ENCODE measurements at places on chromosomes 12 and 14.

- no peak for DNase-seq
Observed at GRCh38 chr12:131950182-131950913, 606 bp downstream of the EP400 start.

GRCh38 chr14:70653662-70654061 is 11.9 kb downstream of the TTC9 start:
- no peak for DNase-seq

- no peak for DNase-seq
Observed at GRCh38 chr12:1691123-1692007, 495 bp downstream of the ADIPOR2 start.

GRCh38 chr12:780750-781379 is 28.5 kb downstream of the WNK1 start:
- DNase-seq: no peak

DNA sequence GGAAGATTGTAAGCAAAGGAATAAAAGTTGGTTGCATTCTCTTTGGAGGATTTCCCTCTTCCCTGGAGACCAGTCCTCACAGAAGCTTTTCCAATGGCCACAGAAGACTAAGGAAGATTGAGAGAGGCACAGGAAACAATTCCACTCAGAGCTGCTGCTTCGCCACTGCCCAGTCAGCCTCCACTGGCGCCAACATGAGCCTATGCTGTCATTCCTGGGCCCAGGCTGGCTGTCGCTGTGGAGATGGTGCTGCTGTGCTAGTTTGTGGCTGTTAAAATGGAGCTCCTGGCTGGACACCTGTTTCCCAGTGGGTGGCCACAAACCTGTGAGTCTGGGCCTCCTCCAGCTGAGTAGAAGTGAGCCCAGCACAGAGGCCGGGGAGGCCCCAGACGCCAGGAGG is 6.6 kb downstream of the P2RX7 start:
- DNase-seq: no peak

GRCh38 chr14:22184830-22185168 is 404.2 kb downstream of the DAD1 start:
- no peak for DNase-seq

- DNase-seq: no peak
Observed at GRCh38 chr12:66241061-66242043, 52.3 kb downstream of the IRAK3 start.

- DNase-seq: no peak
Observed at GRCh38 chr12:15688838-15689625, 100.2 kb downstream of the EPS8 start.

GRCh38 chr12:131153956-131154355 is 200.2 kb downstream of the ADGRD1 start:
- DNase-seq: no peak

GRCh38 chr12:64400041-64400440 is 4.2 kb upstream of the XPOT start:
- DNase-seq: no peak

DNA sequence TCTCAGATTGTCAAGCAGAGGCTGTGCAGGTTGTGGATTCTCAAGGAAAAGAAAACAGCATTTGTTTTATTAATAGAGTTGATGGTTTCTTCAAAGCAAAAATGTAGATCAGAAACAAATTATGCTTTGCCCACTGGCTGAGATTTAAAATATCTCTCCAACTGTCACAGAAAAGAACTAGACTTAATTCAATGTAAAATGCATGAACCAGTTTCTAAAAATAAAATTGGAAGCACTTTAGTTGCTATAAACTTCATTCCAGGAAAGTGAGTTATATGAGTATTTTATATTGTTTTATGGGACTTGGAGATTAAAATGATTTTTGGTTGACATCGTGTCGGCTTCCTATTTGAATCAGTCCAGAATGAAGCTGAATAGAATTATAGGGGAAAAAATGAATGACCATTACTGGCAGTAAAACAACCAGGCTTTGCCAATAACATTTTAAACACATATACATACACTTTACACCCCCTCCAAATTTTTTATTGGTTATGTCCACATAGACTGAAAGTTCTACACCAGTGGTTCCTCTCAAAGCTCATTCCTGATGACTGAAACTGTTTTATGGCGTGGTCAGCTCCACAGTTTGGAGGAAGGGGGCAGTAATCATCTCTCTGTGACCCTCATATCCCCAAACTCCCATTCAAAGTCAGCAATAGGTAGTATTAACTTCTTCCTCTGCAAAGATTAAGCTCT is 55.5 kb upstream of the DAAM1 start:
- no peak for DNase-seq

DNA sequence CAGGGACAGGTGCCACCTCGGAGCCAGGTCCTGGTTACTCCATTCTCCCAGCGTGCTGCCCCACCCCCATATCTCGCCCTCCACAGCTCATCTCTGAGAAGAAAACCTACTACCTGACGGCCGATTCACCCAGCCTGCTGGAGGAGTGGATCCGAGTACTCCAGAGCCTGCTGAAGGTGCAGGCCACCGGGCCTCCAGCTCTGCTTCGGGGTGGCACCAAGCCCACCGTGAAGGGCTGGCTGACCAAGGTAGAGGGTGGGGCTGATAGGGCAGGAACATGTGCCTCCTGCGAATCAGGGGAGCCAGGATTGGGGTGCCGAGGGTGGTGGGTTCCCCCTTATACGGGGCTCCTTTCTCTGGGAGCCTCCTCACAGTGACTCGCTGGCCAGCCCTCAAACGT is 25.9 kb downstream of the PIGH start:
- no peak for DNase-seq

- DNase-seq: no peak
Observed at GRCh38 chr14:75909630-75910029, 72.2 kb downstream of the TGFB3 start.

DNA sequence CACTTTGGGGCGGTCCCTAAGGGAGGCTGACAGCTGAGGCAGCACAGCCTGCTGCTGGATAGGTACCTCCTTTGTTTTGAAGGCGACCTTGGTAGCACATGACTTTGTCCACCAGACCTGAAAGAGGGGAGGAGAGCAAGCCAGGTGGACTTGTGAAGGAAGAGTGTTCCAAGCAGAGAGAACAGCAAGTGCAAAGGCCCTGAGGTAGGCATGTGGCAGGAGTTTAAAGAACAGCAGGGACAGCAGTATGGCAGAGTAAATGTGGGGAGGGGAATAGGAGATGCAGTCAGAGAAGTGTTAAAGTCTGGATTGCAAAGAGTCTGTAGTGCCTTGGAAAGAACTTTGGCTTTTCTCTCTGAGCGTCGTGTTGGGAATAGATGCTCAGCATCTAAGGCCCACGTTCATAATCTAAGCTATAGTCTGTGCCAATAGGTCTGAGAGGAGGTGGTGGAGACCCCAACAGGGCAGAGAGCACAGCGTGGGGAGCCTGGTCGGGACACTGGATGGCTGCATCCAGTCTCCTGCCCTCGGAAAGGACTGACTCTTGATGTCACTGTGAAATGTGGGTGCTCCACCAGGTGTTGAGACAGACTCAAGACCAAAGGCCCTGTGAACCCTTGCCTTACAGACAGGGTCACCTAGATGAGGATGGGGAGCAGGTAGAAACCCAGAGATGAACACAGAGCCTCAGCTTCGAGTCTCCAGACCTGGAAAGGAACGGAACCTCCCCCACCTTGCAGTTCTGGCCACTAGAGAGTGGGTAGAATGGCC is 242.1 kb upstream of the PWP1 start:
- DNase-seq: no peak

DNA sequence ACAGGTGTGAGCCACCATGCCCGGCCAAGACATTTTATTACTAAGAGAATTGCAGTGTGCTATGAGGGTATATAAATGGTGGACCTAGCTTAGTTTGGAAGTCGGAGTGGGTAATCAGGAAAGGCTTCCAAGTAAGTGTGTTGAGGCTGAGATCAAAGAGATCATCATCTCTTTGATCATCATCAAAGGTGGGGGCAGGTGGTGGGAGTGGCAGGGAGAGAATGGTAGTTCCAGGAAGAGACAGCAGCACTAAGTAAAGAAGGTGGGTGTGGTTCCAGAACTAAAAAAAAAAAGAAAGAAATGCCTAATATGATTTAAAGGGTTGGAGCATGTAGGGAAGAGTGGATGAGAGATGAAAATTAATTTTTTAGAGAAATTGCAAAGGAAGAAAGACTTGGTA is 14.7 kb downstream of the SLC4A8 start:
- no peak for DNase-seq

DNA sequence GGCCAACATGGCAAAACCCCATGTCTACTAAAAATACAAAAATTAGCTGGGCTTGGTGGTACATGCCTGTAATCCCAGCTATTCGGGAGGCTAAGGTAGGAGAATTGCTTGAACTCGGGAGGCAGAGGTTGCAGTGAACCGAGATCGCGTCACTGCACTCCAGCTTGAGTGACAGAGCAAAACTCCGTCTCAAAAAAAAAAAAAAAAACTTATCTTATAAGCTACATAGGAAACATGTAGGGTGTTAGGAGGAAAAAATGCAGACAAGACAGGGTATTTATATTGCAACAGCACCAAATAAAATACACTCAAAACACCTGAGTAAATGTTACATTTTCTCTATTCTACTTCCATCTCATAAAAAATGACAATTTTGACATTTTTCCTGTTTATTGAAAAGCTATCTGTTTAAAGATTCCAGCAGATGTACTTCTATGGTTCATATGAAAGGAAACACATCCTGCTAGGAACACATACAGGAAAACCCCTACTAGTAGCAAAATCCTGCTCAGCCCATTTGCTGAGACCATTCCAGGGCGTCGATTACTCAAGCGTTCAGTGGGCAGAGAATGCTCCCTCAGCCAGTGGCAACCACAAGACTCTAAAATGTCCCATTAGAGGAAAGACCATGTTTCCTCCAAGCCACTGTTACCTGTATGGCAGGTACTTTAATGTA is 19.7 kb downstream of the CORO1C start:
- DNase-seq: no peak

DNA sequence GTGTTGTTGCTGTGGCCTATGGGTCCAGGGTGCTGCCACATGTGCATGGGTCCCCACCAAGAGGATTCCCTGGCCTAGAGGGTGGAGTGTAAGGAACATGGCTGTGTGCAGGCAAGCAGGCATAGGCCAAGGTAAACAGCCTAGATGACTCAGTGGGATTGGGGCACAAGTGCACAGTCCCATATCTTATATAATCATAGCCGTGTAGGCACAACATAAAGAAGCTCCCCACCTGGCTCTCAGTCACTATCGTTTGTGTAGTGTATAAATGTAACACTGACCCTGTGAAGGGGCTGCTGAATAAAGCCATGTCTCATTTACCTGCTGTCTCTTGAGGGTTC is 15.7 kb upstream of the RNASE12 start:
- no peak for DNase-seq

DNA sequence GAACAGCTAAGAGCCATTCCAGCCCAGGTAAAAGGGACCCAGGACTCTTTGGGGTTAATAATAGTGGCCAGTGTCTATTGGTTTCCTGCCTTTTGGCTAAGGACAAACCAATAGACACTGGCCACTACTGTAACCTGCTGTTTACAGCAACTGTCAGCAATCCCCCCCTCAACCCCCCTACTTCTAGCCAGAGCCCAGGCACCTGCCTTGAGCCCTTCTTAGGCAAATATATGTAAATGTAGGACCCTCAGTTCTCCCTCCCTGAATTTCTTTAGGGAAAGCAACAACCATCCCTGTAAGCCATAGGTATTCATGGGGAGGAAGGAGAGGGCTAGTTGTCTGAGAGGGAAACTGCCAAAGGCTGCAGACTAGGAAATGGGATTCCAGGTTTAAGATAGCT is 22.3 kb downstream of the HOXC4 start:
- no peak for DNase-seq

GRCh38 chr12:57782243-57782607 is 362 bp upstream of the TSFM start:
- DNase-seq: no peak

DNA sequence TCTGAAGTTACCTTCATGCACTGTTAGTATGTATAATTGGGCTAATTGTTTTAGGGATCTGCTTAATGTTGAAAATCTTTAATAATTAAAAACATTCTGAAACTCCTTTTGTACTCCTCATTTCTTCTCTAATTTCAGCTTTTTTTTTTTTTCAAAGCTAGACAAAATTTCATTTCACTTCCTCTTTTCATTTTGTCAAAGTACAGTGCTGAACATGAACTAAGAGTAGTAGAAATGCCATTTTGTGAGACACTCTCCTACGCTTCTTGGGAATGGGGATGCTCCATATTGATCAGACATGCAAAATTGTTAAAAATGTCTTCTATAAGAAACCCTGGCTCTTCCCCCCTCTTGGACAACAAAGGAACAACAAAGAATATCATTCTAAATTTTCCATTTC is 1.7 kb downstream of the ABCD2 start:
- no peak for DNase-seq

GRCh38 chr14:51552275-51552674 is 99.4 kb upstream of the FRMD6 start:
- no peak for DNase-seq

DNA sequence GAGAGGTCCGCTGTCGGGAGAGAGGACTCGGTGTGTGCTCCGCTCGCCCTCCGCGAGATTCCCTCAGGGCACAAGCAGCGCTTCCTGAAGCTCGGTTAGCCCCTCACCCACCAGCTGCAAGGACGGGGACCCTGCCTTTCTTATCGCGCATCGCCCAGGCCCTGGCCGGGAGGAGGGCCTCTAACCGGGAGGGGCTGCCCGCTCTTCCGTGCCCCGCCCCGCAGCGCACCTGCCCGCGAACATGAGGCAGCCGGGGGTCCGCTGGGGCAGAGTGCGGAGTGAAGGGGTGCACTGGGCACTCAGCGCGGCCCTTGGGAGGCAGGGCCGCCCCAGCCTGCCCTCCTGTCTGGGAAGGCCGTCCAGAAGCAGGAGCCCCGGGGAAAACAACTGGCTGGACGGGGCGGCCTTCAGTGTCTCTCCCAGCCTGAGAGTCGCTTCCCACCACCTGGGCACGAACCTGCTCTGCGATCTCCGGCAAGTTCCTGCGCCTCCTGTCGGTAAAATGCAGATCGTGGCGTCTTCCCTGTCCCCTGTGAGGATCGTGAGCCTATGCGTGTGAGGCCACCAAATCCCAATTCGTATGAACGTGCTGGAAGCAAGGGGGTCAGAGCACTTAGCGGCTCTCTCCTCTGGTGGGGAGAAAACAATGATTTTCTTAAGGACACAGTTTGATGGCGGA is 28.0 kb upstream of the ADIPOR2 start:
- DNase-seq: no peak

DNA sequence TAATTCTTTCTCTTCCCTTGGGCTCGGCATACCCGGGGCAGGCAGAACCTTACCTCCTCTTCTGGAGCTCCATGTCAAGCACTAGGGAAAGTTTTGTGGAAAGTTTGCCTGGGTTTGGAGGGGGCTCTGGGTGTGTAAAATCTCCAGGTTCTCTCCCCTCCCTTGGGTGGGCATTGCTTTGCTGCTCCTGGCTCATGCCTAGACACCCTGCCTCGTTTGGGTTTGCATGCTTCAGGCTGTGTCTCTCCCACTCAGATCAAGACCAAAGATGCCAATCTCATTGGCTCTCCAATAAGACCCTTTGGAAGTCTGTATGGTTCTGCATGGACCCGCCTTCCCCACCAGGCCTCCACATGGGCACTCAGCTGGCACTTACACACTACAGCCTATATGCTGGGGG is 6.2 kb upstream of the KRT2 start:
- no peak for DNase-seq

- DNase-seq: no peak
Observed at GRCh38 chr14:104443391-104444158, 136.0 kb upstream of the C14orf180 start.

- DNase-seq: no peak
Observed at GRCh38 chr14:101233391-101233790, 327.9 kb upstream of the DIO3 start.

GRCh38 chr12:120649442-120650232 is 9.2 kb downstream of the CABP1 start:
- no peak for DNase-seq

Measured in stimulated activated CD8-positive, alpha-beta memory T cell treated with anti-CD3 and anti-CD28 coated beads, Interleukin-15, amount 100 ng/mL, for 1 hour (primary cell).